Stimulated activated CD8-positive, alpha-beta memory T cell treated with anti-CD3 and anti-CD28 coated beads, Interleukin-4, amount 100 ng/mL, for 24 hours (primary cell): ENCODE measurements at places on chromosomes 1 and 21.
A peak's percentile ranks its signal among the peaks of the same experiment; 100 is the strongest.

GRCh38 chr1:92087542-92087941 is 7.4 kb downstream of the BTBD8 start:
- no peak for DNase-seq

DNA sequence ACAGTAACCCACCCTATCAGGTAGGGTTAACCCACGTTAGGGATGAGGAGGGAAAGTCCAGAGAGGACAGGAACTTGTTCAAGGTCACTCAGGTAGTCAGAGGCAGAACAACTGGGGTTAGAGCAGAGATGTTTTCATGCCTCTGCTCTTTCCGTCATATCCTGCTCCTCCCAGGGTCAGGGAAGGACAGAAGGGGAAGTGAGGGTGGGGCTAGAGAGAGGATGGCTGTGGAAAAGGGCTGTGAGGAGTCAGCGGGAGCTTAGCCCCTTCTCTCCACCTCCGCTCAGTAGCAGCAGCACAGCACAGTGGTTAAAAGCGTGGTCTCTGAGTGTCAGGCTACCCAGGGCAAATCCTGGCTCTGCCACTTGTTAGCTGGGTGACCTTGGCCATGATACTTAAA is 36.5 kb downstream of the DDX20 start:
- DNase-seq, result no peak

DNA sequence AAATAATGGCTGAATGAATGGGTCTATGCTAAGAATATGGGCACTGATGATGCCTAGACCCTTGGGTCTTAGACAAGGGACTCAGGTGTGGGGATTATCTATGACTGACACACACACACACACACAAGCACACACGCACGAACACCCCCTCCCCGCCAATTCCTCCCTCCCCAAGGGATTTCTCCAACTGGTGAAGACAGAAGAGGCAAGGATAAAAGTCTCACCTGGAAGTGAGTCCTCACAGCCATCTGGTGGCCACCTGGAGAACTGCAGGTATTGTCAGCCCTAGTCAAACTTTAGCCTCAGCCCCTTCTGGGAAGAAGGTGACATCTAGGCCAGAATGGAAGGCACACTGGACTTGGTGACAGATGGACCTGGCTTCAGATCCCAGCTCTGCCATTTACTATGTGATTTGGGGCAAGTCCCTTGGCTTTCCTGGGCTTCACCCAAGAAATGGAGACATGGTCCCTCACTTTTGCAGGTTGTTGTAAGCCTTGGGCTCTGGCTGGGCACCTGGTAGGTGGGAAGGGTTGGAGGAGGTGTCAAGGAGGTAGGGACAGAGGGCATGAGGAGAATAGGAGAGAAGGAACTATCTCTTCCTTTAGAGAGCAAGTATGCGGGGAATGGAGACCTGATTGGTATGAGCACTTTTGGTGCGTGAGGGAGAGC is 4.0 kb upstream of the GPR3 start:
- peak; percentile 55 for DNase-seq

DNA sequence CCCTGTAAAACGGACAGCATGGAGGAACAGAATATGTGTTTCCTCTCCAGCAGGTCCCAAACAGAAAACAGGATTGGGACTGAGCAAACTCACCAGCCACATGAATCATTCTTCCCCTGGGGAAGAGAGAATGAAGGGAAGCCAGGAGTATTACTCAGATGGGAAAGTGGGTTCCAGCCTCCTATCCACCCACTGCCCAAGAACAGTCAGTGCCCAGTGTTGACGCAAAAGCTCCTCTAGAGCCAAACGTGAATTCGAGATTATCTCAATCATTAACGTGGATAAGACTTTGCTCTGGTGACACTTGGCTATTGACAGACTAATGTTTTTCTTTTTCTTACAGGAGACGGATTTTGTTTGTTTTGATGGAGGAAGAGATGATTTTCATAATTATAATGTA is 9.3 kb downstream of the MIA3 start:
- DNase-seq, result no peak

DNA sequence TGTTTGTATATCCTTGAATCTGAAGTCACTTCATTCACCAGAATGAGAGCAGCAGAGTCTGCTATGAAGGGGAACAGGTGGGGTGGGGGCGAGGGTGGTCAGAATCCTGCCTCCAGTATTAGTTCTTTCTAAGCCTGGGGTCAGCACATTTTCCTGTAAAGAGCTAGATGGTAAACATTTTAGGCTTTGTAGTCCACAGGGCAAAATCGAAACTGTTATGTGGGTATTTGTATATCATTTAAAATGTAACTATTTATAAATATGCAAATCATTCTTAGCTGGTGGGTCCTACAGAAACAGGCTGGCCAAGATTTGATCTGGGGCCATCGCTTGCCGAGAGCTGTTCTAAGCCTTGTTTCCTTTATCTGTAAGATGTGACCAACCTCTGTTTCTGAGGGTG is 96.0 kb downstream of the IGSF21 start:
- no peak for DNase-seq

- DNase-seq, result no peak
Measured at GRCh38 chr1:43521756-43522155, 8.9 kb upstream of the PTPRF start.
